ELF-1 (cell line): ENCODE measurements at places on chromosomes 11 and 22.

DNA sequence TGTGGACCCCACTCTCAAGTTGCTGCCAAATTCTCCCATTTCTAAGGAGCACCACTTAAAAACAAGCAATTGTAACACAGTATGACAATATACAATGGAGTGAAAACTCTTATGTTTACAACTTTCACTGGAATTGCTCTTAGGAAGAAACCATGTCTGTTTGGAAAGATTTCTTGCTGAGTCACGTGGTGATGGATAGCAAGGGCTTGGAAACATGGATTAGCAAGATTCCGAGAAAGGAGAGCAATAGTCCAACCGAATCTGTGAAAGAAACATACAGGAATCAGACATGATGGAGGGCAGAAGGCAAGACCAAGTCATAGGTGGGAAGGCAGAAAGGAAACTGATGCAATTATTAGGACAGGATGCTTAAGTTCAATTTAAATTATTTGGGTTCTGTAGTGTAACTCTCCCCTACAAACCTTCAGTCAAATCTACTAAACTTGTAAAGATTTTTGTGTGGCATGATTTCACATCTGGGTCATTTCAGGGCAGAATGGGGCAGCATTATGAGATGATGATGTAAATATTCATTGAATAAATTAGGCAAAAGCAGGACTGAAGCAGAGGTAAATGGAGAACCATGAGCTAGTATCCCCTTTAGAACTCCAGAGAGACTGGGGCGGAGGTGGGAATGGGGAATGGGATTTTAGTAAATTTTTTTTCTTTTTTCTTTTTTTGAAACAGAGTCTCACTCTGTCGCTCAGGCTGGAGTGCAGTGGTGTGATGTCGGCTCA lies 27.8 kb upstream of the THY1 start:
- no peak for DNase-seq

DNA sequence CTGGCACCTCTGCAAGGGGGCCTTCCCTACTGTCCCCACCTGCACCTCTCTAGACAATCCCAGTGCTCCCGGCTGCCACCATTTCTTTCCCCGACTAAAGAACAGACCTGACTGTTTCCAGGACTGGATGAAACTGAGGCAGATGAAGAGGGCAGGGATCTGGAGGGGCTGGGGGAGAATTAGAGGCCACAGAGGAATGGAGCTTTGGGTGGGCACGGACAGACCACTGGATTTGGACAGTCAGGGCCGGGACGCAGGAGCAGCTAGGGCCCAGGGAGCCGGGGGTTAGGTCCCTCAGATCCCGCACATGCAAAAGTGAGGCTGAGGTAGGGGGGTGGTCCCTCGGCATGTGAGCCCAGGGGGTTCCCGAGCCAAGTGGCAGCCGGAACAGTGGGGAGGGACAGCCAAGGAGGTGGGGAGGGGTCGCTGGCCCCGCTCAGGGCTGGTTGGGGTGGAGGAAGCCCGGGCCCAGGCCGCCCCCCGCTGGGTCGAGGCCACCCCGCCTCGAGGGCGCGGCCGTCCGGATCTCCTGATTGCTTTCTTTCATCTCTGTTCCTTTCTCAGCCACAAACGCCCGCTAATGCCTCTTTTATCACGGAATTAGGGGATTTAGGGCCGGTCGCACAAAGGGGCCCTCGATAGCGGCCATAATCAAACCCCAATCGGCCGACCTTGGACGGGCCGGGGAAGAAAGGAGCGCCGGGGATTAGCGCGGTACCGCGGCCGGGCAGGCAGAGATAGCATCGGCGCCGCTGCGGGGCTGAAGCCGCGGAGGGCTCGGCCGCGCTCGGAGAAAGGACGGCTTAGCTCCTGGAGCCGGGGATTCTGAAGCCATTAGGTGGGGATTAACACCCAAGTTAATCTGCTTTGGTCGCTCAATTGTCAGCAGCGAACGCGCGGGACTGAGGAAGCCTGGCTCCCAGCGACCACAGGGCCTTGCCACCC lies 9.3 kb downstream of the SLC25A1 start:
- DNase-seq, result peak; percentile 21

- DNase-seq, result peak; percentile 64
Observed at GRCh38 chr11:69286374-69287371, 7.3 kb upstream of the MYEOV start.

DNA sequence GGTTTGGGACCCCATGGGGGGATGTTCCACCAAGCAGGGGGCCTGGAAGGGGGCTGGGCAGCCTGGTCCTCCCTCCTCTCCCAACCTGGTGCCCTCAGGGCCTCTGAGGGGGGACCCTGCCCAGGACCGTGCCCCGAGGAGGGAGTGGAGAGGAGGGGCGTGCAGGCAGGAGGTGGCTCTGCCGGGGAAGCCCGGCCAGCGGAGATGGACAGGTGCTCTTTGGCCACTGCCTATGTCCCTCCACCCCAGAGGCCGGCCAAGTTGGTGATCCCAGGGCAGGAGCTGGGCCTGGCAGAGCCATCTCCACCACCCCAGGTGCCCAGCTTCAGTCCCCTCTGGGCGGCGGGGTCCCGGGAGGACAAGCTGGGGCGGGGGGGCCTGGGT lies 2.4 kb downstream of the MUC2 start:
- no peak for DNase-seq

DNA sequence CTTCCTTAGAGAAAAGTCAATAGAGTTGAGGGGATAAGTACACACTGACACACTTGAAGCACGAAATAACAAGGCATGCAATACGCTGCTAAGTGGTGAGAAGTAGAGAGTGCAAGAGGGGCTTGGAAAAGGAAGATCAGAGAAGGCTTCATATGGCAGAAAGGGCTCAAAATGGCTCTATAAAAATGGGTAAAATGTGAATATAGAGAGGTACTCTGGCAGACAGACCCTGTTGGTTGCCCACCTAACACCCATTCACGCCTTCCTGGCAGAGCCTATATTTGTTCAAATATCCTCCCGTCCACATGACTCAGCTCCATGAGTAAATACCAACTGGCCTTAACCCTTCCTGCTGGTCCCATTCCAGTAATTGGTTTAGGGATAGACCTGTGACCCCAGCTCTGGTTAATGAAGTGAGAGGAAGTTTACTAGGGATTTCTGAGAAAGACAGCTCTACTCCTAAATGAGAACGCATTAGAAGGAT lies 38.9 kb upstream of the CCDC34 start:
- DNase-seq, result no peak
